ENCODE measurements at places on chromosomes 11 and 22. TPM values are rescaled to one million over a fixed set of nuclear protein-coding genes. Genes with fewer than 3 reads are reported as not detected.
A peak's percentile ranks its signal among the peaks of the same experiment; 100 is the strongest.

Gene DGAT2
- 0.43 TPM for total RNA-seq

GRCh38 chr11:74721479-74721835 is 9.8 kb downstream of the CHRDL2 start:
- DNase-seq = no peak

GRCh38 chr22:49906799-49907290 is 11.4 kb downstream of the ALG12 start:
- no peak for DNase-seq

DNA sequence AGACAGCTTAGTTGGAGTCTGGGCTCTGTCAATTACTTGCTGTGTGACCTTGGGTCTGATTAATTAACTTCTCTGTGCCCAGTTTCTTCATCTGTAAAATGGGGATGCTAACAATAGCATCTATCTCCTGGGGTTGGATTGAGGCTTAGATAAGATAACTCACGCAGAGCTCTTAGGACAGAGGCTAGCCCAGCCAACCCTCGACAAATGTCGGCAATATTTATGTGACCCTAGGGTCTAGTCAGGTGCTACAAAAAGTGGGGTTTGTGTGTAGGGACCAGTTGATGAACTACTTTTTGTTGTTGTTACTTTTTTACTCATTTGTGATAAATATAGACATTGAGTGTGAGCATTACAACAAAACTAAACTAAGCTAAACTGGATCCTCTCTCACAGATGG is 22.4 kb downstream of the SYT13 start:
- no peak for DNase-seq

DNA sequence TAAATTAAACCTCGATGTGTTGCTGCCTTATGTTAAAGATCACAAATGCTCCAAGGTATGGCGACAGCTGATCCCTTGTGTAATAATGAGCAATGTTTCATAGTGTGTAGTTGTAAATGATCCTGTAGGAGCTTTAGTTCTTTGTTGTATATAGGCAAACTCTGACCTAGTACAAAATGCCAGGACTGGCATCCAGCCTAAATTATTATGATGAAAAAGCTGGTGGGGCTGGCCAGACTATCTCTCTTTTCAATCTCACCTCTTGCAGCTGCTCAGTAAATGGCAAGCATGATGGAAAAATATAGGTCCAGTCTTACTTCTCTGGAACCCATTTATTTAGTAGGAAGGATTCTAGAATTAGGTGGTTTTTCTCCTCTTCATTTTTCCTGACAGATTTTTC is 345.1 kb upstream of the C11orf87 start:
- no peak for DNase-seq

DNA sequence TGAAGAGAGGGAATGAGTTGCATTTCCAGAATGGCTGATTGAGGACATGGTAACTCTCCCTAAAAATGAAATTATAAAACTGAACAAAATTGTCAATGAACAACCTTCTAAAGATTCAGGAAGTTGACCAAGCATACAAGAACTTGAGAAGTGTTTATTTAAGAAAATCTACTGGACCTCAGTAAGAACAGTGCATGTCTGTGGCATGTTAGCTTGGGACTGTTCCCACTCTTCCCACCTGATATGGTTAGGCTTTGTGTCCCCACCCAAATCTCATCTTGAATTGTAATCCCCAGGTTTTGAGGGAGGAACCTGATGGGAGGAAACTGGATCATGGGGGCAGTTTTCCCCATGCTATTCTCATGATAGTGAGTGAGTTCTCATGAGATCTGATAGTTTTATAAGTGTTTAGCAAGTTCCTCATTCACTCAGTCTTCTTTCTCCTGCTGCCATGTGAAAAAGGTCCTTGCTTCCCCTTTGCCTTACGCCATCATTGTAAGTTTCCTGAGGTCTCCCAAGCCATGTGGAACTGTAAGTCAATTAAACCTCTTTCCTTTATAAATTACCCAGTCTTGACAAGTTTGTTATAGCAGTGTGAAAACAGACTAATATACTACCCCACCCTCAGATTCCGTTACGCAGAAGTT is 15.4 kb downstream of the MS4A13 start:
- no peak for DNase-seq

Gene FAT3
- 1.9 TPM for total RNA-seq

Gene SEC14L2
- 9.5 TPM for total RNA-seq

DNA sequence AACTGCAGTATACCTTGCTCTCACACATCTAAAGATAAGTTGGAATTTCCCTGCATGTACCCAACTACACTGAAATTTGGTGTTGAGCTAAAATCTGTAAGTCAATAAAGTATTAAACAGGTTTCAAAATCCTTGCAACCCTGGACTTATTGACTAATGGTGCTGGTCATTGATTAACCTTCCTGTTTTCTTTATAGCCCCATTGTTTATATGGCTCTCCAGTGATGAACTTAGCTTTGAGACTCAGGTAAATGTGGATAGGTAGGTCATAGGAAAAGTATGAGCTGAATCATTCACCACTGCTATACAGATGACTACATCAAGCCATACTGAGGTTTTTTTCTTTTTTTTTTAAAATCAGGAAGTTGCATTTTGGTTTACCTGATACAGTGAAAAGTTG is 132.7 kb downstream of the FAT3 start:
- no peak for DNase-seq

- no peak for DNase-seq
Measured at GRCh38 chr11:131980888-131981668, 610.7 kb downstream of the NTM start.

- DNase-seq = no peak
Measured at GRCh38 chr11:73243093-73243485, 25.0 kb downstream of the P2RY2 start.

DNA sequence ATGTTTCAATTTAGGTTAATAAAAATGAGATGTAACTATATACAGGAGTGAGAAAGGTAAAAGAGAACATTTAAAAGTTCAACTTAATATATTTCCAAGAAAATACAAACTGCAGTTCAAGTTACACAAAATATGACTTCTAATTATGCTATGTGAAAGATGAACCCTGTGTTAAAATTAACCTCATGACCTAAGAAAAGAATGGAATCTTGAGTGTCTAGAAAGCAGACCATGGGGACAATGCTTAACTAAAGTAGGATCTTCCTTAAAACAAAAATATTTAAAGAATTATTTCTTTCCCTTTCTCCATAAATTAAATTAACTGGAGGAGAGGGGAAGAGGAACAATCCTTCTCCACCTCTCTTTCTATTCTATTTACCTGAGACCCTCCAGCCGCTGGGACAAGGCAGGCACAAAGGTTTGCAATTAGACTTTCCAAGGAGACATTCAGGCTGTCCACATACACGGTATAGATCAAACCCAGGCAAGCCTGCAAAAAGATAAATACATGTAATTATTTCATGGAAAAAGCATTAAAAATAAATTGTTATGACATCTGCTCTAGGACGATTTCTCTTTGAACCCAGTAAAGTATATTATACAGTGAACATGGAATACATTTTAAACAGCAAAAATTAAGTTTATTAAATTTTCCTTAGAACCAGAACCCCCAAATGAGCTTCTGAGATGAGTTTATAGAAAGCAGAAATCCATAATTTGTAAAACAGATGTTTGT is 264.5 kb downstream of the SBF2 start:
- no peak for DNase-seq

Gene SCGB1C1
- not detected for total RNA-seq

DNA sequence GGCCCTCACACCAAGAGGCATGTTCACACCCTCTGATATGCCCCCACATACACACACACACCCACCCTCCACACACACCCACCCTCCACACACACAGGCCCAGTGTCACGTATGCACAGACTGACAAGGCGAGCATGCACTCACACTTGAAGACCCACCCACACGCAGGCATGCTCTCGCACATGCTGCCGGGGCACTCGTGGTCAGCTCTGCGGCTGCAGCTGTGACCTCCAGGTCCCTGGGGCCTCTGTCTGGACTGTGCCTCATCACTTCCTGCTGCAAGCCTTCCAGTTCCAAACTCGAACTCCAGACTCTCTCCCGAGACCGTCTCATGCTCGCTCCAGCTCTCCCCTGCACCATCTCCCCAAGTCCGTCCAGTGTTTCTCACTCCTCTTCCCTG is 9.5 kb downstream of the DCHS1 start:
- DNase-seq = peak; percentile 87

DNA sequence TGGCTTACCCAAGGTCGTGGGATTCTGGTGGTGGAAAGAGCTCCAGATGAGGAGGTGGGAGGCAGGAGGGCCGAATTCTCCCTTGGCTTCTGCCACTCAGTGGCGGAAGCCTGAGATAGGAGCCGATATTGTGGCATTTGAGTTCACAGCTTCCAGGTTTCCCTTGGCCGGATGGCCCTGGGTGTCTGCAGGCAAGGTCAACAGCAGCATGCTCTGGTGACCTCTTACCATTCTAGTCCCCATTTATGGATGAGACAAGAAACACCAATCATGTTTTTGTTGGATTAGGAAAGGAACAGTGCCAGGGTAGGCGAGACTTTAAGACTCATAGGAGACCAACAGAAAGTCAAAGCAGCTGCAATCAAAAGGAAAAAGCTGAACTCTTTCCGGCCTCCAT is 89.7 kb downstream of the GRAMD1B start:
- DNase-seq = no peak

Gene MIAT
- total RNA-seq = 1.3 TPM

- DNase-seq = no peak
Measured at GRCh38 chr11:24384240-24384639, 112.6 kb upstream of the LUZP2 start.

DNA sequence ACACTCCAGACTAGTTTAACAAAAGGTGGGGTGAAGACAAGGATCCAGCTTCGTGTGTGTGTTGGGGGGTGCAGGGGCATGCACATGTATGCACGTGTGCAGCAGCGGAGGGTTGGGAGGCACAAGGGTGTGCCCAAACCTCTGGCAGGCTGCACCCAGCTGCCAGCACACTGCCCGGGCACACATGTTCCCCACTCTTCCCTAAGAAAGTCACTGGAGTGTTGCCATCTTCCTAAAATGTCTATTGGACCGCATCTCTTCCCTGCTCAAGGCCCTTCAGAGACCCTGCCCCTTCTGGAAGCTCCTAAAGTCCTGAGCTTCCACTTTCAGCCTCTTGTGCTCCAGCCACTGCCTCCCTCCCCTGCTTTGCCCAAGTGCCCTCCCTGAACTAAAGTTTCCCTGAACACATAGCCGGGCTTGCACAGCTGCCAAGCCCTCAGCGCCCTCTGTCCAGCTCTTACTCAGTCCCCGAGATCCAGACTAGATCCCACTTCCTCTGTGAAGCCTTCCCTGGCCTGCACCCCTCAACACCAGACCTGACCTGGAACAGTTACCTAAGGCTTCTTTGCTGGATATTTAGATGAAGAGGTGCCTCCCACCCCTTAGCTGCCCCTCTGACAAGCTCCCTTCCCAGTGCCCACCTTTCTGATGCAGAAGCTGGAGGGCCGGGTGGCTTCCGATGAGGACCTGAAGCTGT is 6.0 kb downstream of the CFL1 start:
- no peak for DNase-seq

DNA sequence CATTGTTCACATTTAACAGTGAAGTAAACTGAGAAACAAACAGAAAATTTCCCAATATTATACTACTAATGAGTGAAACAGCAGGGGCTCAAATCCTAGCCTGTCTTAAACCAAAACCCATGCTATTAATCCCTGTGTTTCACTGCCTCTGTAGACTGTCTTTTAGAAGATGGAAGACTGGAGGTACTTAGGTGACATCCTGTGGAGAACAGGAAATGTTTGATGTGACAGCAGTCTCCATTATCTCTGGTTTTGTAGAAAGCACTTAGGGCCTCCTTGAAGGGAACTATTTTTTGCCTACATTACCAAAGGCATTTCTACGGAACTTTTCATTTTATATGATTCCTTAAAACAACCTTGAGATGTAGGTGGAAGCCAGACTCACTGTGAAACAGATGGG is 288.1 kb upstream of the SORL1-AS1 start:
- DNase-seq = no peak

Gene ARHGAP32
- total RNA-seq = 14.8 TPM

Gene BARX2
- not detected for total RNA-seq

GRCh38 chr22:39996732-39997131 is 2.0 kb downstream of the FAM83F start:
- DNase-seq = no peak

- DNase-seq = peak; percentile 69
Measured at GRCh38 chr11:132072044-132072857, 701.8 kb downstream of the NTM start.

DNA sequence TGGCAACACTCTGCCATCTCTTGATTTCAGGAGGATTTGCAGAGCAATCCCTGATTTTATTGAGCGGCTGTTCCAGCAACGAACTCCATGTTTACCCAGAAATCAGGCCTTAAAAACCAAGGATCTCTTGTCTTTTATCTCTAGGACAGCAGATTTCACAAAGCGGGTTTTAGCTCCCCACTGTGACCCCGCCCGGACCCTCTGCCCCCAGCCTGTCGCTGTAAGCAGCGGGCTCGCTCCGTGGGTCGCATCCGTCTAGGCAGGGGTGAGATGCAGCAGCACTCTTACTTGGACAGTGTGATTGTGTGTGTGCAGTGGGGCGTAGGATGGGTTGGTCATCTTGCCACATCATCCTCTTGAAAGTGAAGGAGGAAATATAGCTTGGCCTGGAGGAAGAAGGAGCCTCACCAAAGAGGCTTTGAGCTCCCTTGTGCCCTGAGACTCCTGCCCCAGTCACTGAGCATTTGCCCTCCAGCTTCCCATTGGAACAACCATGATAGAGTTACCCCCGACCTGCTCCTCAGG is 189.2 kb upstream of the TBCEL start:
- DNase-seq = no peak

GRCh38 chr11:74403607-74404321 is 5.5 kb upstream of the PGM2L1 start:
- no peak for DNase-seq

GRCh38 chr11:1263010-1263409 is 40.1 kb downstream of the MUC5B start:
- DNase-seq = no peak

Gene ABCC8
- total RNA-seq = not detected

DNA sequence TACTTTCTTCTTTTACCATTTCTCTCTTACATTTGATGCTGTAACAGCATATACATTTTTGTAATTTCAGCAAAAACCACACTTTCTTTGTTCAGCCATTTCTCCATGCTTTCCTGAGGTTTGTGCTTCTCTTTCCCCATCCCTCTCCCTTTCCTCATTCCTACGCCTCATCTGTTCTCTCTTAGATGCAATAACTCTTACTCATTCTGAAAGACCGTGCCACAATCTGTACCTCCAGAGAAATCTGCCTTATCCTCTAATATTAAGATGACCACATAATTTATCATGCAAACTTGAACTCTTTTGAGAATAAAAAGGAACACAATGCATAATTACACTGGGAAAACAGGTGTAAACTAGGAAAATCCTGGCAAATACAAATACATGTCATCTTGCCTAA is 588.9 kb downstream of the JRKL start:
- DNase-seq = no peak

Gene KCNJ1
- not detected for total RNA-seq

DNA sequence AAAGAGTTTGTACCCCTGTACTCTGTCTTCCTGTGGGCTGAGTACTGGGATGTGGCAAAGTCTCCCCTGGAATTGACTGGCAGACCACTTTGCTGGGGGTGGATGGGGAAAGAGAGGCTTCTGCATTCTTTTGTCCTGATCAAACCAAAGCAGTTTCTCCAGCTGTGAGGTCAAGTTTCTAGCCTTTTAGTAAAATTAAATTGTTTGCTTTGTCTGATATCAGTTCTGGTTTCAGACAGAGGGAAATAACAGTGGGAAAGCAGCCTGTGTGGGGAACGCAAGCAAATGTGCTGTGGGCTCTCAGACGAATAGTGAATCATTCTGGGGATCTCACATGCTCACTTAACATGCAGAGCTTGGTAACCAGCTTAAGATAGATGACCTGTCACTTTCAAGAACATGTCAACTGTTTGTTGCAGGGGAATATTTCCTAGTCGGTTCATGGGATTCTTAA is 151.6 kb downstream of the FAT3 start:
- DNase-seq = peak; percentile 34
